ENCODE measurements at places on chromosomes 1 and 21.
A peak's percentile ranks its signal among the peaks of the same experiment; 100 is the strongest.

- DNase-seq: peak; percentile 21
Measured at GRCh38 chr1:1943834-1944570, 24.9 kb upstream of the TMEM52 start.

DNA sequence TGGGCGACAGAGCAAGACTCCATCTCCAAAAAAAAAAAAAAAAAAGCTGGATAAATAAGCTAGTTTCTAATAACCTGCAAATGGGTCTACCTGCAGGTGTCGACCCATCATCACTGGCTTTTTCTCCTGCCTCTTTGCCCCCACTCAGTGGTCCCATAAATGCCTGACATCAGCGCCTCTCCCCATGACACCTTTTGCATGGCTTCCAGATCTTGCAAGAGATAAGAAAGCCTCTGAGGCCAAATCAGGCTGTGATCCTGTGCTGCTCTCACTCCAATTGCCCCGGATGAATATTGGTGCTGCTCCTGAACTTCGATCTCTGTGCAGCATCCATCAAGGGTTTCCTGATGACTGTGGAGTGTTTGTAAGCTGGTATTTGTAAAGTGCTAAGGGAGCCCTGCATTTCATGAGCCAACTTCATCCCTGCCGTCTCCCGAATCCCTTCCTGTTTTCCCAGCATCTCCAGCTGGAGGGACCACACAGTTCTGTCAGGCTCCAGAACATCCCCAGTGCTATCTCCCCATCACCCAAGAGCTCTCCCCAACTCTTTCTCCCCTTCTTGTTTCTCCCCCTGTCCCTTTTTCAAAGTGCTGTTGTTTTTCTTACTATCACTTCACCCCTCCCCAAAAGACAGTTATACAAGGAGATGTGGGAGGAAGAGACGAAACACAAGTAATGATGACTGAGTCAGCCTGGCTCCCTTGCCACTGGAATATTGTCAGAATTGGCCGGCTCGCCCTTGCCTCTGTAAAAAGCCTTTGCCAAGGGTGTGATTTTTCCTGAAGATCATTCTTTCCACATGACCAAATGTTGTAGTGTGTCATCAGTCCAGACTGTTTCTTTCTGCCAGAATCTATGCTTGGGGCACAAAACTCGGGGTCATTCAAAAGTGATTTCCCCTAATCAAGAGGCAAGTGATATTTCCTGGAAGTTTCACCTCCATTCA, 2.8 kb upstream of the EFHD2 start:
- no peak for DNase-seq

DNA sequence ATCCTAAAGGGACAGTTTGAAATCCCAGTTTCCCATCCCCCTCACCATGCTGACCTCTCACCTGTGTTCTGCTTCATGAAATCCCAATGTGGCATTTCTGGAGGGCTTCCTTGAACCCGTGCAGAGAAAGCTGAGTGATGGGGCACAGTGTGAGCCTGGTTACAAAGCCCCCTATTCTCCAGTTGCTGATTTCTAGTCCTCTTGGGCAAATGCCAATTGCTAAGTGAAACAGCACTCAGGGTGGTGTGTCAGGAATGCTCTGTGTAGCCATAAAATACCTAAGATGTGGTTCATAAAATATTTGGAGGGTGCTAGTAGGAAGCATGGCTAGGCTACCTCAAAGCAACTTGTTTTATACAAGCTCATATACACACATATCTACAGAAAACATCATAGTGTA, 32.0 kb downstream of the SUSD4 start:
- no peak for DNase-seq

- DNase-seq: no peak
Measured at GRCh38 chr1:207995576-207995975, 84.7 kb upstream of the CD34 start.

GRCh38 chr21:29342363-29342957, 43.7 kb downstream of the BACH1 start:
- DNase-seq: no peak

DNA sequence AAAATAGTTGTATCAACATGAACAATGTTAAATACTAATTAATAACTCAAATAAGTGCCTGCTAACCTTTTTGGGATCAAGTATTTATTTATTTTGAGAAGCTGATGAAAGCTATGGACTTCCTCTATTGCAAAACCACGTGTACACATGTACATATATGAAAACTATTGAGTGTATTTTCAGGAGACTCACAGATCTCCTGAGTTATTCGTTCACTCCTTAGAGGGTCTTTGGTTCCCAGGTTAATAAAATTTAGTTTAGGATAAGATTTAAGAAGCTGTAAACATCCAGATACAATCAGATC, 130.5 kb downstream of the DISC1 start:
- no peak for DNase-seq

- no peak for DNase-seq
Measured at GRCh38 chr1:40839943-40840335, 22.2 kb downstream of the CITED4 start.

DNA sequence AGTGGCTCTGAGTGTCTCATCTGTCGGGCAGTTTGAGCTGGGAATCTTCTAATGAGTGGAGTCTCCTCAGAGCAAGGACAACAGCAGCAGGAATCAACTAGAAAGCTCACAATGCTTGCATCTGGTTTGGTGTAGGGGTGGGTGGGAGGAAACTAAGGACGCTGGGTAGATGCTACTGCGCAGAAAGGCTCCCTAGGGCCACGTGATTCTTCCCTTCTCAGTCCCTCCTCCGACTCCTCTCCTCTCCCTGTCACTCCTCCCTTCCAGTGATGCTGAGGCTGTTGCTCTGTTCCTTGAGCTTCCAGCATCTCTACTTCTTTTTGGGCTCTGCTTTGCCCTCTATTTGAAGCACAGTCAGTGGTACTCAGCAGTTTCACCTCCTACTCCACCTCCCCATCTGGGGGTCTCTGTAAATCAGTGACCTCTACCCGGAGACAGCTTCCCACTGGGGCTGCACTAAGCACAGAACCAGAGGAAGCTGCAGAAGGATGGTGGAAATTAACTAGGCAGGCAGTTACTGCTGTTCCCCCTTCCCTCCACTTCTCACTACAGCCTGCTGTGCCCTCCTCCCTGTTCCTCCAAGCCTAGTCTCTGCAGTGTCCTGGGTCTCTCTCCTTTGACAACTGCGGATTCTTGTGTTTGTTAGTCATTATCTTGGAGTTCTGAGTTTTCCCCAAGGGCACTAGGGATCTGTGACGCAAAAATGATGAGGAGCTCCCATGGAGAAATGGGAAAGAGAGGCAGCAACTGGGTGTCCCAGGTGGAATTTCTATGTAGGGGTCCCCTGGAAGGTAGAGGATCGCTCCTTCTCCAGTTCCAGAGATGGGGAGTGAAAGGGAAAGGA, 5.8 kb downstream of the LINGO4 start:
- no peak for DNase-seq

GRCh38 chr1:192587386-192588266, 12.1 kb downstream of the RGS1 start:
- no peak for DNase-seq

DNA sequence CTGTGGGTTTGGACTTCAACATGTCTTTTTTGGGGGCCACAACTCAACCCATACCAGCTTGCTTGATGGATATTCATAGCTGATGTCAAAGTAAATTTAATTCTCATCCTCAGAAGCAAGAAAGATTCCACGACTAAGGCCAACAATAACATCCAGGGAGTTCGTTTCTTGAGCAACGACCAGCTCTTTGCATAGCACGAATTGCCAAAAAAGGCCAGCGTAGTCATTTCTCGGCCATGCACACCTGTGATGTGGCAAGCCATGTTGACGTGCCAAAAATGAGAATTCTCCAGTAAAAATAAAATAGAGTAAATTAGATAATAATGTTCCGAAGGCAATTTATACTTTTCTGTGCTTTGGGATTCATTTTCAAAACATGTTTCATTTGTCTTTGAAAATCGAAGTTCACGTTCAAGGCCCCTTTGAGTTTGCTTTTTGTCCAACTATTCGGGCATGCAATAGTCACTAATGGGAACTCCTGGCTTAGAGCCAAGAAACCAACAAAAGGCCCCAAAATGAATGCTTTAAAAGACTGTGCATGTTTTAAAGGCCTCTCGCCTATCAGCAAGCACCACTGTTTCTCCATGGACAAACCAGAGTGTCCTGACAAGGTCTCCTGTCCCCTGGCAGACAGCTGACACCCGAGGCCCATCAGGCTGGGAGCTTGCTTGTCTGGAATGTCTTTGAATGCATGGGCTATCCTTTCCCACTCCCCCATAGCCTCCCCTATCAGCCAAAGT, 14.4 kb upstream of the IGSF5 start:
- DNase-seq: no peak

GRCh38 chr1:199057322-199057721, 418.5 kb downstream of the PTPRC start:
- no peak for DNase-seq

DNA sequence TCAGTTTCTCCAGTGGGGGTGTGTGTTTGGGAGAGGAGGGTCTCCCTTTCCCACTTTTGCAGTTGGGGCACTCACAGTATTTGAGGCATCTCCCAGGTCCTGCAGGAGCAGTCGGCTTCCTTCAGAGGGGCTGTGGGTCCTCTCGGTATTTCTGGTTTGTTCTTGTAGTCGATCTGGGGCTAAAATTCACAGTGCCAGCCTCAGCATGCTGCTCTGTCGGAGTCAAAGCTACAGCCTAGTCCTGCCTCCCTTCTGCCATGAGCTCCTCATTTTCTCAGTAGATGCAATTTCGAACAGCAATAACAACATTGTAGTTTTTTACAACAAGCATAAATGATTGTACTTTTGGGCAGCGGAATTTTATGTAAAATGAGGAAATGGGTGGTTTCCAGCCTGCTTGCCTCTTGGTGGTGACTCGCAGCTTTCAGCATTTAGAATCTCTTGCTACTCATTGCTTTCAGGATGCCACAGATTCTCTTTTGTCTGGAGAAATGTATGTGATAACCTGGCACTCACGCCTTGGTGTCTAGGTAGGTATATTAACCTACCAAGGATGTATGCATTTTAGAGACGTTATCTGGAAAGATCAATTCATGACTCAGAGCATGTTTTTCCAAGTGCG, 82.4 kb upstream of the C21orf91 start:
- DNase-seq: no peak

GRCh38 chr1:51912881-51913280, 34.4 kb upstream of the NRDC start:
- no peak for DNase-seq

GRCh38 chr1:38576241-38576640, 283.3 kb downstream of the RRAGC start:
- DNase-seq: no peak

GRCh38 chr1:151372058-151372934, at the start of gene SELENBP1:
TSS of gene SELENBP1 (minus strand) at chr1:151372705. CDS start at chr1:151372641, 64 bp downstream.
- DNase-seq: no peak

GRCh38 chr21:41764558-41765419, 2.1 kb downstream of the RIPK4 start:
- DNase-seq: no peak

GRCh38 chr21:27572696-27573095, 605.8 kb upstream of the ADAMTS5 start:
- no peak for DNase-seq

DNA sequence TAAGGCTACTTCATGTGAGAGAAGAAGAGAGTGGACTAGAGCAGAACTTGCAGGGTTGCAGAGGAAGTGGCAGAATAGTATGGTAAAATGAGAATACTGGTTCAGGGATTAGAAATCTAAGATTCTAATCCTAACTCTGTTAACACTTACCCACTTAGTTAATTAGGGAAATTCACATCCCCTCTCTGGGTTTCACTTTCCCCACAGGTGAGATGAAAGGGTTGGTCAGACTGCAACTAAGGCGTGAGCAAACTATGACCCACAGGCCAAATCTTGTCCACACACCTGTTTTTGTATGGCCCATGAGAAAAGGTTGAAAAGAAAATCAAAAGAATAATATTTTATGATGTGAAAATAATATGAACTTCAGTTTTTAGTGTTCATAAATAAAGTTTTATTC, 117.5 kb downstream of the MACF1 start:
- DNase-seq: no peak

DNA sequence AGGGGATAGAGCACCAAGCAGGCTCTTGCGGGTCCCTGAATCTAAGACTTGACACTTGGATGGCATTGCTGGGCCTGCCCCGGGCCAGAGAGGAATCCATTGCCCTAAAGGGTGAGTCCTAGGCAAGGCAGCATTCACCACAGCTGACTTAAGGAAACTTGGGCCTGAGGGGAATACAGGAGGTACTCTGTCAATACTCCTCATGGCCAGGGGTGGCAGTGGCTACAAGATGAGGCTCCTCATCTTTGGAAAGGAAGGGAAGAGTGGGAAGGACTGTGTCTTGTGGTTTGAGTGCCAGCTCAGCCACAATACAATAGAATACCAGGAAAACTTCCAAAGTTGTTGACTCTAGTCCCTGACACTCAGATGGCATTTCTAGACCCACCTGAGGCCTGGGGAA, 5.1 kb downstream of the KRTAP22-1 start:
- no peak for DNase-seq

GRCh38 chr1:189805735-189806134, 671.9 kb downstream of the BRINP3 start:
- no peak for DNase-seq

GRCh38 chr1:231861541-231862481, 235.2 kb downstream of the DISC1 start:
- no peak for DNase-seq

DNA sequence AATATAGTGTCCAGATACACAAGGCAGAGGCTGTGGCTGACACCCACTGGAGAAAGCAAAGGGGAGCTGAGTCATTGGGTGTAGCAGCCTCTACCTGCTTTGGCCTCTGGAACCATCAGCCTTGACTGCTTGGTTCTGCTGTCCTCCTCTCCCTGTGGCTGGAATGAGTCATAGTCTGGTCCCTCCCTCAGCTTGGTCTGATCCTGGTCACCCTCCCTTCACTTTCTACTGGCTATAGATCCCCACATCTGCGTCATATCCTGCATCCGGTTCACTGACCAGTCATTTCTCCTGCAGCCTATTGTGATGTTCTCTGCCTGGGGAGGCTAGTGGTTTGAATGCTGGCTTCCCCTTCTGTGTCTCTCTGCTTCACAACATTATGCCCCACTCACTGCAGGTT, 372.8 kb upstream of the DAB1 start:
- no peak for DNase-seq
